ENCODE measurements at places on chromosomes 12 and 14. TPM values are rescaled to one million over a fixed set of nuclear protein-coding genes. Genes with fewer than 3 reads are reported as not detected.
A peak's percentile ranks its signal among the peaks of the same experiment; 100 is the strongest.

DNA sequence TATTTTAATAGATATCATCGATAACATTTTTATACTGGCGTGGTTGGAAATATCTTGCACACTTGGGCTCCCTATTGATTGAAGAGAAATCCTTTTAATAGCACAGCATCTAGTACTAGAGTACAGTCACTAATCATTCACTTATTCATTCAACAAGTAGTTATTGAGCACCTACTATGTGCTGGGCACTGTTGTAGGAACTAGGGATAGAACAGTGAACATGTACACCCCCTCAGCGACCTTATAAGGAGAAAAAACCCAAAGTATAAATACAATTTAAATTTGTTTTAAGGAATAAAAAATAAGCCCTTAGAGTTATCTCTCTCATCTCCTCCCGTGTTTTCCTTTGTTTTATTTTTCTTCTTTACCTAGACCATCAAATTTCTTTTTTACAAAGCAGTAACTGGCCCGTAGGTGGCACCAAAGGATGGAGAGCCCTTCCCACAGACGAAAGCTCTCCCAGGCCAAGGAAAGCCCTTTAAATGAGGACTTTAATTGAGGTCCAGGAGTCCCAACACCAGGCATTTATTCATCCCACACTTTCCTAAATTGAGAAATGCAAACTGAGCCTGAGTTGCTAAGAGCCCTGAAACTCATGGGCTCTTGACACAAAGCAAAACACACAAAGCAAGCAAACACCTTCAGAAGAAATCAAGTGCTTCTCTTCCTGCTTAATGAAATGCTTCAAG lies 29.0 kb downstream of the PEBP1 start:
- peak; percentile 21 for DNase-seq

The NINJ2 gene
- total RNA-seq: 0.82 TPM

The SERPINA12 gene
- not detected for total RNA-seq

The KCNH3 gene
- 2.2 TPM for total RNA-seq

The LGR5 gene
- total RNA-seq: 0.91 TPM

GRCh38 chr14:51873221-51873893 lies 12.9 kb downstream of the GNG2 start:
- DNase-seq: no peak

All from cerebellum (tissue), 4 donors.